ENCODE measurements at places on chromosomes 2 and 18.

- no peak for DNase-seq
Measured at GRCh38 chr18:74714791-74715190, 117.1 kb downstream of the ZNF407 start.

DNA sequence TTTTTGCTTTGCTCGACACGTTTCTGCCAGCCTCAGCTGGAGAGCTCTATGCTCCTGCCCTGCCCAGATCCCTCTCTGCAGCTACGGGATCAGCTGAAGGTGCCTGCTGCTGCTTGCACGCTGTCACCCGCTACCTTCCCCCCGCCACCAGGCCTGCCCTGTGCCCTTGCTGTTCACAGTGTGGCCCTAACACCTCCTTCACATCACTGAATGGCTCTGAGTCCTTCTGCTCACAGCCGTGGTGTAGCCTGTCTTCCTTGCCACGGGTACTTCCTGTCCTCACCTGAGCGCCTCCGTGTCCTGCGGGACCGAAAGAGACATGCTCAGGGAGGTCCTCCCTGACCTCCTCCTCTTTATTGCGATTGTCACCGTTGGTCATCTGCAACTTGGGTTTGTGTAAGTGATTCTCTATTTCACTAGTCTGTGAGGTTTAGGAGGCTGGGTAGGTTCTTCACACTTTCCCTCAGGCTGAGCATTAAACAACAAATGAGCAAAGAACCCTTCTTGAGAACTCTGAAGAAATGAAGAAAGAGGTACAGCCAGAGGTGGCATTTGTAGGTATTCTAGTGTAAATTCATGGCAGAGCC, 127.5 kb downstream of the NCK2 start:
- DNase-seq: no peak

- DNase-seq: no peak
Measured at GRCh38 chr2:67878743-67879142, 184.1 kb downstream of the C1D start.

- DNase-seq: no peak
Measured at GRCh38 chr18:39555496-39555895, 1989.9 kb upstream of the CELF4 start.

DNA sequence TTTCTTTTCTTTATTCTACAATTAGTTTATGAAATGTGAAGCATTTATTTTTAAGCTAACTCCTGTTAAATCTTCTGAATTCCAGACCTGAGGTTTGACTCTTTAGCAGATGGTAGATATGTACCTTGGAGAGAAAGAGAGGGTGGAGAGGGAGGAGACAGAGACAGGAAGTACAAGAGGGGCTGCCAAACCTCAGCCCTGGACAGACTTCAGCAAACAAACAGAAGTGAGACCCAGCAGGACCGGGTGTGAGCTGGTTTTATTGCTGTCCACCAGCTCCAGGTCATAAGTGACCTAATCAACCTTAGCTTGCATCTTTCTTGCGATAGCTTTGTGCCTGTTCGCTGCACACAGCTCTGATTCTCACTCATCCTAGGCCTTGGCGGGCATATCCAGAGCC, 168.6 kb downstream of the CNTNAP5 start:
- no peak for DNase-seq

GRCh38 chr2:172430678-172431077, 3.3 kb downstream of the ITGA6 start:
- peak; percentile 21 for DNase-seq

DNA sequence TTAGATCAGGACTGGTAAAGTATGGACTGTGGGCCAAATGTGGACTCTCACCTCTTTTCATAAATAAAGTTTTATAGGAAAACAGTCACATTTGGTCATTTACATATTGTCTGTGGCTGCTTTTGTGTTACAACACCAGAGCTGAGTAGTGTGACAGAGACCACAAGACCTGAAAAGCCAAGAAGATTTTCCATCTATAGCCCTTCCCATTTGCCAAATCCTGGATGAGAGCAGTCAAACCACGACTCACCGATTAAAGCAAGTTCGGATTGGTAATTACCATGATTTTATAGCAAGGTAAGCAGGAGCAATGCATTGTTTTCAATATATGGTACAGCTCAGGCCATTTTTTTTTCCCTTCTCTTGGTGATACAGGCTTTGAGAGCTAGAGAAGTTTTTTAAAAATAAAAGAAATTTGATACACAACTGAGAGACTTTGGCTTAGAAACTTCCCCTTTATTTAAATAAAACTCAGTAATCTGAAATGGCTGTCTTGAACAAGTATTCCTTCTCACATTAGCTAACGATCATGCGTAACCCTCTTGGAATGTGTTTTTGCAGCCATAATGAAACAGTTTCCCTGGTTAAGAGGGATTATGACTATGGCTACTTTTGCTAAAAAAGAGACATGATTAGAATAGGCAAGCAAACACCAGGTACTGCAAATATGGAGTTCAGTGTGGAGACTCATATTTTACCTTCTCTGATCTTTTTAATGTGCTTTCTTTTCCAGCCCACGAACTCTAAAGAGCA, 9.5 kb upstream of the MALL start:
- no peak for DNase-seq

GRCh38 chr2:13616059-13616458, 899.3 kb downstream of the TRIB2 start:
- no peak for DNase-seq

DNA sequence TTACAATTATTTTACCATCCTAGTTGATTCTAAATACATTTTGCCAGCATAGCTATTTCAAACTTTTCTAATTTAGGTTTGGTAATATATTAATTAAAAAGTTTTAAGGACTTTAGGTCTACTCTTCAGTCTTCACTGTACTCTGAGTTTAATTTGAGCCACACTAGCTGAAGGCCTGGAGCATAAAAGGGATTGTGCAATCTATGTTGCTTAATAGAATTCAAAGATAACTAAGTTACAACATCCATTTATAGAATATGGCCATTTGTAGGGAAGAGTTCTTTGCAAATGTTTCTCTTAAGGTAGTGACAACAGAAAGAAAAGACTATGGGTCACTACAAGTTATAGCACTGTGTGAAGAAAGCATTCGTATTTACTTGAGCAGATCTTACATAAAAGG, 702.2 kb upstream of the NRXN1 start:
- no peak for DNase-seq
